ENCODE measurements at places on chromosomes 1 and 21. TPM values are rescaled to one million over a fixed set of nuclear protein-coding genes. Genes with fewer than 3 reads are reported as not detected.

The KLHL17 gene
- 21.5 TPM for total RNA-seq

The PGBD5 gene
- total RNA-seq = 0.42 TPM

The SPOCD1 gene
- total RNA-seq = 3.8 TPM

The FLVCR1 gene
- total RNA-seq = 14.0 TPM

The UBE2U gene
- total RNA-seq = not detected

The MCOLN3 gene
- total RNA-seq = 3.9 TPM

The SH2D2A gene
- 5.0 TPM for total RNA-seq

The ZMYM4 gene
- total RNA-seq = 9.3 TPM

The RHOU gene
- total RNA-seq = 4.3 TPM

The SIM2 gene
- 9.2 TPM for total RNA-seq

The KIAA1614 gene
- 1.2 TPM for total RNA-seq

The IRF6 gene
- total RNA-seq = 0.05 TPM

The VAV3 gene
- 1.4 TPM for total RNA-seq

The E2F2 gene
- total RNA-seq = 3.3 TPM

The OVAAL gene
- total RNA-seq = not detected

The LORICRIN gene
- not detected for total RNA-seq

The SMIM1 gene
- 2.1 TPM for total RNA-seq

The FMO5 gene
- total RNA-seq = 0.38 TPM

The WNT9A gene
- total RNA-seq = 6.0 TPM

The TSPAN2 gene
- total RNA-seq = 1.4 TPM

The SLAMF6 gene
- not detected for total RNA-seq

The PIK3R3 gene
- 1.1 TPM for total RNA-seq

The COL9A2 gene
- 0.24 TPM for total RNA-seq

The C1orf115 gene
- 4.9 TPM for total RNA-seq

The AGPAT3 gene
- total RNA-seq = 18.0 TPM

The SLC44A3 gene
- 1.9 TPM for total RNA-seq

The KDF1 gene
- not detected for total RNA-seq

The INAVA gene
- total RNA-seq = 43.1 TPM

The NAV1 gene
- 9.1 TPM for total RNA-seq

The RGS4 gene
- total RNA-seq = 0.31 TPM

The KLF18 gene
- total RNA-seq = not detected

The PIGP gene
- total RNA-seq = 15.5 TPM

The CZIB gene
- 37.1 TPM for total RNA-seq

The KRTAP7-1 gene
- not detected for total RNA-seq

The THEMIS2 gene
- total RNA-seq = 0.65 TPM

The AGO1 gene
- total RNA-seq = 3.4 TPM

The LEFTY2 gene
- not detected for total RNA-seq

The CHD1L gene
- 31.4 TPM for total RNA-seq

The DDX59 gene
- total RNA-seq = 13.7 TPM

The TPTE gene
- not detected for total RNA-seq

The FCER1G gene
- not detected for total RNA-seq

The TMOD4 gene
- not detected for total RNA-seq

The GATAD2B gene
- 11.9 TPM for total RNA-seq

The KCNQ4 gene
- 0.28 TPM for total RNA-seq

The ORC1 gene
- 19.3 TPM for total RNA-seq

The BLZF1 gene
- total RNA-seq = 29.3 TPM

The SPATA21 gene
- not detected for total RNA-seq

The NBPF11 gene
- total RNA-seq = 5.1 TPM

The TMEM269 gene
- 0.08 TPM for total RNA-seq

The IGSF21 gene
- total RNA-seq = not detected

The LRRC53 gene
- not detected for total RNA-seq

The RHCE gene
- not detected for total RNA-seq

The PLA2G5 gene
- not detected for total RNA-seq

The UMODL1 gene
- total RNA-seq = not detected

The C4BPA gene
- 0.33 TPM for total RNA-seq

The MROH7 gene
- total RNA-seq = not detected

The WDR3 gene
- total RNA-seq = 28.7 TPM

The CENPS gene
- total RNA-seq = 29.8 TPM
